Esophagus muscularis mucosa (tissue), 4 donors: ENCODE measurements at places on chromosomes 11 and 22.

- peak; percentile 70 for DNase-seq
Measured at GRCh38 chr11:113506893-113507292, 31.7 kb upstream of the DRD2 start.

- no peak for DNase-seq
Measured at GRCh38 chr11:38296211-38296776, 1698.3 kb upstream of the RAG2 start.

DNA sequence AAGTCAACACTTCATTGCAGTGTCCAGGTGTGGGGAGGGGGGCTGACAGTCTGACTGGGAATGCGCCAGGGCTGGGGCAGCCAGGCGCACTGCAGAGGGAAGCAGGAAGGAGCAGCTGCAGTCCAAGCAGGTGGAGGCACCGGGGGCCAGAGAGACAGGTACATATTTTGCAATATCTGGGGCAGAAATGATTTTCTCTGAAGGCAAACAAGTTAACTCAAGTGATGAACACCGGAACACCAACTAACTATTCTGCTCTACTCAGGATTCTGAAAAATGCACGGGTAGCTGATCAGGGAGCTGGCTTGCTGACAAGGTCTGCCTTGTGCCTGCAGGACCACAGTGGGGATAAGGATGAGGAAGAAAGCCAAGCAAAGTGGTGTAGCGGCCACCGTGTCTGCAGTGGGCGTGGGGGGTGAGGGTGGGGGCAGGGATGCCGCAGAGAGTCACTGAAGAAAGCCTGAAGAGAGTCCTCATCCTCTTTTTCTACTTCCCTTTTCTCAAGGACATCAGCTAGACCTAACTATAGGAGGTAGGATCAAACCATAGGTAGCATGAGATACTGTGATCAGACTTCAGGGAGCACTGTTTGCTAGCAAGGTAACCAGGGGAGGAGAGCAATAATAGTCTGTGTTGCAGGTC is 83.4 kb downstream of the SCN3B start:
- no peak for DNase-seq

GRCh38 chr11:33778675-33779074 is 4.4 kb upstream of the FBXO3 start:
- no peak for DNase-seq

- no peak for DNase-seq
Measured at GRCh38 chr11:128745311-128746136, 51.7 kb downstream of the FLI1 start.

DNA sequence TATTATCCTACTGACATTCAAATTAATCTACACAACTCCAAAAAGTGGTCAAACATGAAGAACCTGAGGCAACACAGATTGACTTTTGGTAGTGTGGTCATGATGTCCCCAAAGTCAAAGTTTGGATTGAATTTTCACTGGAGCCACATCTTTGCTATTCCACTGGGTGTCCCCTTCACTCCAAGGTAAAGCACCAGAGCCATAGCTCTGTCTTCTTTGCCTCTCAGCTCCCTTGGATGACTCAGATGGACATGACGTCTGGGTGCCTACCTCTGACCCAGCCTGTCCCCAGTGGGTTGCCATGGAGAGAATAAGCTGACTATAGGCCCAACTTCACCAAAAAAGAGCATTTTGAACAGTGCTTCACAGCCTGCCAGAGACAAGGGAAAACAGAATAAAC is 57.4 kb upstream of the ARHGAP42 start:
- DNase-seq, result no peak

- DNase-seq, result no peak
Measured at GRCh38 chr11:2958251-2958650, 29.0 kb upstream of the PHLDA2 start.

DNA sequence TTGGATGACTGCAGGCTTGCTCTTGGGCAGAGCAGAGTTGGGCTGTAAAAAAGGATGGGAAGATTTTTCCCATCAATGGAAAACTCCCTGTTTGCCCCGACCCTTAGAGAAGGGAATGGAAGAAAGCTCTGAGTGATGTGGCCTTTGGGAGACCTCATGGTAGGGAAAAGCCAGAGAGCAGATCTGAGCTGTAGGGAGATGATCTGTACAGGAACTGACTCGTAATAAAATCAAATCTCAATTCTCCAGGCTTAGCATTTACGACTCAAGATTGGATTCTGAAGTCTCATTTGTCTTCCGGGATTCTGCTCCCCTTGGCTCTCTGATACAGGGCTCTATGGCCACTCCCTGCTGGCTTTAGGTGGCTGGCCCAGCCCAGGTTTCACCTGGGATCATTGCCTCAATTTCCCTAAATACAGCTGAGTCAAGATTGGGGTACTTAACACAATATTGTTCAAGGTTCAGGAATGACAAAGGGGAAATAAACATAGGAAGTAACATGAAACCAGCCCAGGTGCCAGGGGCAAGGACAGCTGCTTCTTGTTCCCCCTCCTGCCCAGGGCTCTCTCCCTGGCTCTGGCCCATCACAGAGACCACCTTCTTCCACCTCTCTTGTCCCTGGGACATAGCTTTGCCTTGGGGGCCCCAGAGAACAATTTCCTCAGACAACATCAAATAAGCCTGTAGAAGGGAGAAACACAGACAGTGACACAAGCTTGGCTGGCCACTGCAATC is 38.4 kb upstream of the THY1 start:
- DNase-seq, result peak; percentile 90

DNA sequence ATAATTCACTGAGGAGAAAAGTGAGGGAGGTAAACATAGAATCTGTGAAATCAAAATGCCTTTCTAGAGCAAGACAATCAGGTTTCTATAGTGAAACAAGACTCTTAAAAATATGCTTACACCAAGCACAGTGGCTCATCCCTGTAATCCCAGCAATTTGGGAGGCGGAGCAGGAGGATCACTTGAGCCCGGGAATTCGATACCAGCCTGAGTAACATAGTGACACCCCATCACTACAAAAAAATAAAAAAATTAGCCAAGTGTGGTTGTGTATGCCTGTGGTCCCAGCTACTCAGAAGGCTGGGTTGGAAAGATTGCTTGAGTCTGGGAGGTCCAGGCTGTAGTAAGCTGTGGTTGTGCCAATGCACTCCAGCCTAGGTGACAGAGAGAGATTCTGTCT is 43.2 kb upstream of the ME3 start:
- DNase-seq, result no peak

GRCh38 chr11:128527046-128527445 is 60.3 kb downstream of the ETS1 start:
- peak; percentile 74 for DNase-seq

- no peak for DNase-seq
Measured at GRCh38 chr11:80024119-80024518, 583.3 kb upstream of the TENM4 start.

DNA sequence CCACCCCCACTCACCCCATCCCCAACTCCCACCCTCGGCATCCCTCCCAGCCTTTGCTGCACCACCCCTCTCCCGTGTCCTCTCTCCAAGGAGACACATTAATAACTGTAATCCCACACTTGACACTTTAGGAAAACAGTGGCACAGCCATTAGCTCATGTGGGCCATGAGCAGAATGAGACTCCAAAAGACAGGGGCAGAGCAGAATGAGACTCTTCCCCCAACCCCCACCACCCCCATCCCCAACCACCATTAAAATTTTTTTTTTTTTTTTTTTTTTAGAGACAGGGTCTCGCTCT is 6.2 kb upstream of the SLCO2B1 start:
- no peak for DNase-seq

- DNase-seq, result no peak
Measured at GRCh38 chr11:113562981-113563461, 87.8 kb upstream of the DRD2 start.

DNA sequence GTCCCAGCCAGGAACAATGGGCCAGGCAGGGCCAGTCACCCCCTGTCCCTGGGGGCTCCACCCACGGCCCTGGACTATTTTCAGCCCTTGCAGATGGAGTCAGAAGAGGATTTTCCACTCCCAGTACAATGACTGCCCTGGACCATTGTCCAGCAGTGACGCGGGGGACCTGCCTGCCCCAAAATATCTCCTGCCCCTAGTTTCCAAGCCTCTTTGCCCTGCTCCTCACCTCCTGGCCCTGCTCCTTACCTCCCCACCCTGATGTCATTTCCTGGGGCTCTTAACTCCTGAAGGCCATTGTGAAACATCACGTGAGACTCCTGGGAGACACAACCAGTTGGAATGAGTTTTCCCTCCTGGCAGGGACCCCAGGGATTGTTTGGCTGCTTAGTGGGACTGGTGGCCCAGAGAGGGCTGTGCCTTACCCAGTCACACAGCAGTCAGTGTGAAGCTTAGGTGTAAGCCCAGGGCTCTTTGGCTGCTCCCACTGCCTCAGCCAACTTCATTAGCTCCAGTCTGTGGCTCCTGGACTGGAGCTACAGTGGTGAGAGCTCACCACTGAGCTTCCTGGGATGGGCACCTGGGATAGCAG is 22.2 kb downstream of the P2RY2 start:
- DNase-seq, result no peak

- no peak for DNase-seq
Measured at GRCh38 chr11:122653916-122654585, 1.5 kb upstream of the UBASH3B start.

DNA sequence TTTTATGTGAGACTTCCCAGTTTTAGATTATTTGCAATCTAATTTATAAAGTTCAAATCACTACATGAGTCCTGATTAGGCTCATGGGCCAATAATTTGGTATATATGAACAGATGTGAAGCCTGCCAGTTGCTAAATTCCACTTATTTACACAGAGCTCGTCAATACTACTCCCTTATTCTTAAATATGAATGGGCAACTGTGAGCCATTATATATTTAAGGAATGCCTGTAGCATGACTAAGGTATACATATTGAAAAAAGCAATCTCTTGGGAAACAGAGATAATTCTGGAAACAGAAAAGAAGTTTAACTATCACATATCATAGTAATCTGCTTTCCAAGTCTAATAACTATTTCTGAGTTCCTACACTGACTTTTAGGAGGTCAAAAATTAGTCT is 27.0 kb downstream of the RBMXL2 start:
- DNase-seq, result no peak

DNA sequence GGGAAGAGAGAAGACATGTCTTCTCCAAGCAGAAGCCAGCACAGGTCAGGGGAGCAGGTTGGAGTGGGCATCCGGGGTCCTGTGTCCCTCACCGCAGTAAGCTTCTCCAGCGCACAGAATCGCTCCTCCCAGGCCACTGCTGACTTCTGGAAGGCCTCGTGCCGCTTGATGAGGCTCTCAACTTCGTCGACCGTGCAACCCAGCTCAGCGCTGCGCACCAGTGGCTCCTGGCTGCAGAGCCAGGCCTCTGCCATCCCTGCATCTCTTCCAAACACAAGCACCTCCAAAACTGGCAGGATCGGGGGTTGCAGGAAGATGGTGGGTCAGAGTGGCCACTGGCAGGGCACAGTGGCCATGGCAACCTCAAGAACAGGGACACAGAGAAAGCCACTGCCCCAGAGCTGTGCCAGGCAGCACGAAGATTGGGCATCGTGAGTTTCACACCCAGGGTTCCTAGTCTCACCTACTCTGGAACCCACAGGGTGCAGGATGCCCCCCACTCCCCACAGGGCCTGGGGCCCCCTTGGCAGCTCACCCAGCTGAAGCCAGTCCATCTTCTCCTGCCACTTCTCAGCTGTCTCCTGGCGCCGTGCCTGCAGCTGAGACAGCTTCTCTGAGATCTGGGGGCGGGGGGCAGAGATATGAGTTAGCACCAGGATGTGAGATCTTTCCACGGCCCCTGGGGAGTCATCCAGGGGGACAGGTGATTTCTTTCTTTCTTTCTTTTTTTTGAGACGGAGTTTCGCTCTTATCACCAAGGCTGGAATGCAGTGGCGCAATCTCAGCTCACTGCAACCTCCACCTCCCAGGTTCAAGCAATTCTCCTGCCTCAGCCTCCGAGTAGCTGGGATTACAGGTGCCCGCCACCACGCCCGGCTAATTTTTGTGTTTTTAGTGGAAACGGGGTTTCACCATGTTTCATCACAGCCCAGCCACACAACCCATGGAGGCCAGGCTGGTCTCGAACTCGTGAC is 11.2 kb upstream of the RBM4B start:
- DNase-seq, result no peak

DNA sequence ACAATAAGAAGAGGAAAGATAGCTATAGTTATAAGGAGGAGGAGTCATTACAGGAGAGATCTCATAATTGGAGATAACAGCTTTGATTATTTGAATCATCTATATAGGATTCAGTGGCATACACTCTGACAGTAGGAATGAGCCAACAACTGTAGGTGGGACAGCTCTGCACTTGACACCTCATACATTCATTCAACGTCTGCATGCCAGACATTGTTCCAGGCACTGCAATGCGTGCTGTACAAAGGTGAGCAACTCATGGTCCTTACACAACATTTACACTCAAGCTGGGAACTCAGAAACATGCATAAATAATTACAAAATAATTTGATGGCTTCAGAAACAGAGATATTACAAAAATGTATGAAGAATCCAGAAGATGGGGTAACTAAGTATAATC is 154.3 kb downstream of the MSANTD4 start:
- no peak for DNase-seq

DNA sequence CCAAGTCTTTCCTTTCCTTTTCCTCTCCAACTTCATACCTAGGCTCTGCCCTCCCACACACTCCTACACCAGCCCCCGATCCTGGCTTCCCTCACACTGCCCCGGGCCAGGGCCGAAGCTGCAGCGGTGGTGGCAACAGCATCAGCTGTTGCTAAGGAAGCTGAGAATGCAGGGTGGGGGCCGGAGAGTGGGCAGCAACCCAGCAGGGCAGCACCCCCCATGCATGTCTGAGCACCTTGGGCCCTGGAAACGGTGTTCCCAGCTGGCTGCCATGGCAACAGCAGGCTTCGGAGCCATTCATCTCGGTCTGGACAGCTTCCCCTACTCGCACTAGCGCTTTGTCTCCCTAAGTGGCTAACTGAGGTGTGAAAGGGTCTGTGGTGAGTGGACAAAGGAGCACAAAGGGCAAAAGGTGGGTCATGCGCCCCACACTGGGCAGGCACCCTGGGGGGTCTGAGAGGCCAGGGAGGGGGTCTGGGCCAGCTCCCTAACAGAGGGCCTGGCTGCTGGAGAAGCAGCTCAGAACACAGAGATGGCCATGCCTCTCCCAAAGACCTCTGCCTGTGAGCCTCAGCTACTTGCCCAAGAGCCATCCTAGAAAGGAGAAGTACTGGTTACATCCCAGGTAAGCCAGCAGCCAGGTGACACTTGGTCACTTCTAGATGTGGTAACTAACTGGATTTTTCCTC is 42.1 kb upstream of the JAM3 start:
- DNase-seq, result no peak

DNA sequence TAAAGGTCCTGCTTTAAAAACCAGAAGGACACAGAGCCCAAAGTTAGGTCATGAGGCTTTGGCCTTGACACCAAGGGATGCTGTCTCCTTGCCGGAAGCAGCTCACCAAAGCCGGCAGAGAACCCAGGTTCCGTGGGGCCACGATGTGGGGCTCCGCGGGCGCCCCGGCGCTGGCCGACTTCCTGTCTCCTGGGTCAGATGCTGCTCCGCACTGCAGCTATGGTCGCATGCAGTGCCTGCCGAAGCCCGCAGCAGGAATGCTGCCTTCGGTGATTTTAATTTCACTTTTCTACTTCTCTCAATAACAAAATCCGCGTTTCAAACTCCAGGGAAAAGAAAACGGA is 454 bp upstream of the OTUB1 start:
- DNase-seq, result no peak

DNA sequence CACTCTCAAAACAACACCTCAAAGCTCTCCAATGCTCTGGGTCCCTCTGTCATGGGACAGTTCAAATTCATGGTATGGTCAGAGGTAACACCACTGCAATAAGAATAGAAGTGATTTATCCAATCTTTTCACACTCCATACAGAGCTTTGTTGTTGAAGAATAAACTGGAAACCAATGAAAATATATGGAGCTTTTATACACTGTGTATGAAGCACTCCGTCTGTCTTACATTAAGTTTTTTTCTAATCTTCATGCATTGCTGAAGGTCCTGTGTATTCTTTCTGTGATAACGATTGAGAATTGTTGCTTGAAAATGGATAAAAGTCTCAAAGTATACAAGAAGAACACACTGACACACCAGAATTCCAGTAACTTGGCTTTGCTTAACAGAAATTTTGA is 603.7 kb upstream of the LUZP2 start:
- DNase-seq, result no peak
